ENCODE measurements at places on chromosomes 1 and 21.
A peak's percentile ranks its signal among the peaks of the same experiment; 100 is the strongest.

GRCh38 chr1:53721088-53721487 is 17.9 kb downstream of the GLIS1 start:
- DNase-seq: no peak

DNA sequence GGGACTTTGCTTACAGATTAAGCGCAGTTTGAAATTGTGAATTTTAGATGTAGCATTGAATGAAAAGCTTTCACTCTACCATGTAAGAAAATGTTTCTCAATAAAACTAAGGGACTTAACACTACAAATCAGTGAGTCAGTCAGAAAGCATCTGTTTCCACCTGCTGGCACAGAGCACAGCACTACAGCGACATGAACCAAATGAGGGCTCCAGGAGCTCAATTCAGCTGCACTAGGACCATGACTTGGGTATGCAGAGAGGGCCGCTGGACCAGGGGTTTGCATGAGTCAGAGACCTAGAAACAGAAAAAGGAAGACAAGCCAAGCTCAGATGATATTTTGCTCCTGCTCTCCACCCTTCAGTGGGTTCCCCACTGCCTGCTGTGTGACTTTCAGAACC is 5.2 kb downstream of the SUSD4 start:
- no peak for DNase-seq

DNA sequence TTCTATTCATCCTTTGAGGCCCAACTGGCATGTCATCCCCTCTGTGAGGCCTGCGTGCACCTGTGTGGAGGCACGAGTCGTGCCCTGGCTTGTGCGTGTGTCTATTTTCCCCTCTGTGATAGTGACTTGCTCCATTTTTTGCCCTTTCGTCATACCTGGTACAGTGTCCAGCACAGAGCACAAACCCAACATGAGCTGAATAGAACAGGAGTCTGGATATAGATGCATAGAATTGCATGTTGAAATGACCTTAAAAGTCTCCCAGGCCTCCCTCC is 32.5 kb downstream of the TNNT2 start:
- no peak for DNase-seq

GRCh38 chr21:31888936-31889371 is 16.1 kb downstream of the HUNK start:
- DNase-seq: no peak

GRCh38 chr21:33815143-33815707 is 100.4 kb downstream of the ATP5PO start:
- no peak for DNase-seq

- DNase-seq: no peak
Measured at GRCh38 chr1:31901838-31902509, 36.2 kb downstream of the PTP4A2 start.

GRCh38 chr21:43910460-43910859 is 45.4 kb downstream of the AGPAT3 start:
- no peak for DNase-seq

- no peak for DNase-seq
Measured at GRCh38 chr1:234902774-234903547, 225.7 kb downstream of the TOMM20 start.

GRCh38 chr1:243731301-243731891 is 118.6 kb downstream of the AKT3 start:
- DNase-seq: peak; percentile 78

Measured in RPMI7951 (cell line).